ENCODE measurements at places on chromosomes 12 and 14.

- no peak for DNase-seq
These were observed 66.0 kb upstream of the GALNT9 start for GRCh38 chr12:132395192-132395907.

GRCh38 chr14:24013654-24014514 lies 25.2 kb downstream of the DHRS4L2 start:
- DNase-seq: peak; percentile 33

- DNase-seq: no peak
These were observed 752.2 kb downstream of the FSCB start for GRCh38 chr14:43754838-43755237.

DNA sequence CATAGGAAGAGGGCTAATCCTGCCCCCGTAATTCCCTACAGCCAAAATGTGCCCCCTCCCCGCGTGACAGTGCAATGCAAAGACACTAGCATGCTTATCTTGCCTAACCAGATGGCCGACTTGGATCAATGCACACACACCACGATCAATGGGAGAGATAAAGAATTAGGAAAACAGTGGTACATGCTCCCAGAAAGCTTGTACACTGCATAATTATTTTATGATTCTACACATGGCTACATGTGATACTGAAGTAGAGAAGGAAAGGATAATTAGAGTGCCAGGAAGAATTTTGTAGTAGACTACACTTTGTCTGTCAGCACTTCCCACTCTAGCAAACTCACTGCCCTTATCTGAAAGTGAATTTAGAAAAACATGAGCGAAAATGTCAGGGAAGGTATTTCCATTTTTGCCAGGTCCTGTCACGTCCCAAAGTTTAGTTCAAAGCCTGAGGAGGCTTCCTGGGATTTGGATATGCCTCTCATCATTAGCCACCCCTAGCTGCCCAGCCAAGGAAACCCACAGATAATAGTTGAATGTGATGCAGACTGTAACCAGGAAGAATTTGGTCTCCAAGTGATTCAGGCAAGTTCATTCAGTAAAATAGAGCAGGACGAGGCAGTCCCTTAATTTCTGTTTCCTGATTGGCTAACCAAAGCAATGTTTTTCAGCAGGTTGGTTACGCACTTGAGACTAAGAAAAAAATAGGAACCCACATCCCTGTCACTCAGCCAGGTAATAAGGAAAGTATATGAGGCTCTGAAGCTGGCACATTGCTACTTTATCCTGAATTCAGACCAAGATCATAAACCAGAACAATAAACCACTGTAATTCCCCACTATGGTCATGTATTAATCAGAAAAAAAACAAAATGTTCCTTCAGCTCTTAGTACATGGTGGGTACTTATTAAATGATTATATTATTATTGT lies 199.6 kb upstream of the OTX2 start:
- no peak for DNase-seq

GRCh38 chr14:48008646-48009045 lies 333.2 kb upstream of the MDGA2 start:
- no peak for DNase-seq

- DNase-seq: no peak
These were observed 88.5 kb upstream of the HSPB8 start for GRCh38 chr12:119090276-119090675.
